NCI-H1436 (cell line): ENCODE measurements at places on chromosomes 1 and 21.

DNA sequence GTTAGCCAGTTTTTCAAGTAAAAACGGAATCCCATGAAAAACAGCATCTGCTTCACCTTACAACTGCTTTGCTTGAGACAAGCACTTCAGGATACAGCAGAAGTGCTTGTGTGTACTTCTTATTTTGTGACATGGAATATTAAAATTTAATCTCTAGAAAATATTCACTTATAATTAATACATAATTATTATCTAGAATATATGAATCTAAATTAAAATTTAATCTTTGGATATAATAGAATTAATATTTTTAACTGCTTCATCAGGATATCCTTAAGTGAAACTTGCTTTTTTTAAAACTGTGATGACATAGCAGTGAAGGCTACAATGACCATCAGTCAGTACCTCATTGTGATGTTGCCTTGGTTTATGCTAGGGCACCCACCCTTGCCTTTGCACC lies 148.4 kb upstream of the C1orf105 start:
- DNase-seq = no peak

DNA sequence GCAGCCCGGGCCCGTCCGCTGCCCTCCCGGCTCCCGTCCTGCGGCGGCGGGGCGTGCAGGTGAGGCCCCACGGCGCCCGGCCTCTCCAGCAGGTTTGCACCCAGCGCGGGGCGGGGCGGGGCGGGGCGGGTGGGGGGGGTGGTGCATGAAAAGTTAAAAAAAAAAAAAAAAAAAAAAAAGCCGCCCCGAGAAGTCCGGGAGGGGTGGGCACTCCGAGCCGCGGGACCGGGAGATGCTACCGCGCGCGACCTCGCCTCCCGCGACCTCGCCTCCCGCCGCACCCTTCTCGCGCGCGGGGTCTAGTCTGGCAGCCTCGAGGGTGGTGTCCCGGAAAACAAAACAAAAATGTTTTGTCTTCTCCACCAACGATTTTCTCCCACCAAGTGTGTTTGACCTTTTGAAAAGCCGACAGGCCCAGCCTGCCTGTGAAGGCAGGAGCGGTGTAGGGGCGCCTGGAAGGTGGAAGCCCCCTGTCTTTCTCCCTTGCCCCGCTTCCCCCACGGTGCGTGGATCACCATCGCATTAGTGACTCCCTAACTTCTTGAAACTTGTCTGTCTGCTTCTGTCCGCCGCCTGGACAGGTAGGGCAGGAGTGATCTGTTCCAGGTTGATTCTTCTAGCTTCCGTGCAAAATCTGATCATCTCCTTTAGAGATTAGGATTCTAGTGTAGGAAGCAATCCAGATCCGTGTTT lies 569 bp downstream of the RCAN3 start:
- no peak for DNase-seq

- no peak for DNase-seq
Measured at GRCh38 chr1:153592748-153593147, 20.2 kb downstream of the S100A16 start.

DNA sequence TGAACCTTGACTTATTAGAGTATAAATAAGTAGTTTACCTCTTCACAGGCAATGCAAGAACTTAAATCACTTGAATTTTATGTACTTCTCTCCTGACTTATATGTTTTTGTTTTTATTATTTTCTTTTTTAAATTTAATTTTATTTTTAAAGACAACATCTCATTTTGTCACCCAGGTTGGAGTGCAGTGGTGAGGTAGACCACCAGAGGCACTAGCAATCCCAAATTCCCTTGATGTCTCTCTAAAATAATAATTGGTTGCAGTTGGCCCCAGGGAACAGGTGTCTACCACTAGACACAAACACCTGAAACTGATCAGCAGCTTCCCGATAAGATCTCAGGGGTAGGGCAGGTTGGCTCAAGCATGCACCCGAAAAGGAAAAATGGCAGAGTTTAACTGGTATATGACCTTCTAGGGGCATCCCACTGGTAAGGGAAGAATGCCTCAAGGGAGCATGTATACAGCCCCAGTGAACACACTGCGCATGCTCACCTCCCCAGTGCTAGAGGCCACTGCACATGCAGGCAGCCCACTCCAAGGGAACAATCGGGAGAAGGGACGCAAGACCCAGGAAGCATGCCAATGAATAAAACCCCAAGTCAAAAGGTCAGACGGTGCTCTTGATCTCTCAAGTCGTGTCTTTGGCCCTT lies 14.6 kb downstream of the EXOC8 start:
- DNase-seq = no peak

GRCh38 chr1:75908717-75909152 lies 23.5 kb downstream of the ASB17 start:
- peak; percentile 14 for DNase-seq

DNA sequence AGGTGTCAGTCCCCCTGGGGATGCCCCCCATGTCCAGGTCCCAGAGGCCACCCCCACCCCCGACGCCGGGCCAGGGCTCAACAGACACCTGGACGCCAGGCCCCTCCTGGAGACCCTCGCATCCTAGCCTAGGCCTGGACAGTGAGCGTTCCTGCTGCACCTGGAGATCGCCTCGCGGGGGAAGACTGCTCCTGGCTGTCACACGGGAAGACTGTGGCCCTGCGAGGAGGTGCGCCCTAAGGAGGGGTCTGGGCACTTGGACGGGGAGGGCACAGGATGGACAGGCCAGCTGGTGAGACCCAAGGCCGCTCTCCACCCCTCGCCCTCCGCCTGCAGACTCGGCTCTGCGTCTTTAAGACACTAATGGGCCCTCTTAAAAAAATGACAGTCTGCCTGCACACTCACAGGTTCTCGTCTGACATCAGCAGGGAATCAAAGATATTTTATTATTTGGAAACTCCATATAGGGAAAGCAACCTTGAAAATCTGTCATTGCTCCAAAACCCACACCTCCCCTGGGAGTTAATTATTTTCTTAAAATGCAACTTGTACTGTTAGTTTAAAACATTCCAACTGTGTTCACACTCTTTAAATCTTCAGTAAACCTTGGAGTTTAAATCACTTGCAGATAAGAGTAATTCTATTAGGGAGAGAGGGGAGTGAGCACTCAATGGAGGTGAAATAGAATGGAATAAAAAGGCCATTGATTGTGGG lies 45.6 kb upstream of the ACTRT2 start:
- DNase-seq = no peak

- no peak for DNase-seq
Measured at GRCh38 chr1:244302876-244303609, 148.7 kb downstream of the ADSS2 start.

DNA sequence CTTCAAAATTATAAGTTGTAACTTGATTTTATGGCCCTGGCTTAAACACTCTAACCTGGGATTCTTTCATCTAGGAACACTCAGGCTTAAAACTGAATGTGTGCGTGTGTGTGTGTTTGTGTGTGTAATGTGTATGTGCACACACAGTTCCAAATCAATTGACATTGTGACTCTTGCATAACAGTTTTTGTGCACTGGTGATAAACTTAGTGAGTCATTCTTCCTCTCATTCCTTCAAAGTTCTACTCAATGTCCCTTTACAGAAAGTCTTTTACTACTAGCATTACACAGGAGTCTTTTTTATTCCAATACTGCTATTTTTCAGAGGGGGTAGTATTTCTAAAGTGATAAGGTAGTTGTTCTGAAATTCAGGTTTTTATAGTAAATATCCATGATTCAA lies 943.6 kb downstream of the KCNT2 start:
- no peak for DNase-seq
